Osteocyte (in vitro differentiated cells): ENCODE measurements at places on chromosomes 12 and 14. TPM values are rescaled to one million over a fixed set of nuclear protein-coding genes. Genes with fewer than 3 reads are reported as not detected.
A peak's percentile ranks its signal among the peaks of the same experiment; 100 is the strongest.

- H3K27ac ChIP-seq = no peak overlapping the region
- no peaks in the 10 kb centered on the region for H3K4me1 ChIP-seq
- H3K4me3 ChIP-seq = no peak overlapping the region
- no peak for DNase-seq
These were observed 129.0 kb upstream of the BCL2L14 start for GRCh38 chr12:11941606-11942337.

- DNase-seq = peak; percentile 89
- H3K27me3 ChIP-seq = peaks cover 22% of the 10 kb centered on the region
These were observed 2.4 kb downstream of the IL26 start for GRCh38 chr12:68223067-68223747.

DNA sequence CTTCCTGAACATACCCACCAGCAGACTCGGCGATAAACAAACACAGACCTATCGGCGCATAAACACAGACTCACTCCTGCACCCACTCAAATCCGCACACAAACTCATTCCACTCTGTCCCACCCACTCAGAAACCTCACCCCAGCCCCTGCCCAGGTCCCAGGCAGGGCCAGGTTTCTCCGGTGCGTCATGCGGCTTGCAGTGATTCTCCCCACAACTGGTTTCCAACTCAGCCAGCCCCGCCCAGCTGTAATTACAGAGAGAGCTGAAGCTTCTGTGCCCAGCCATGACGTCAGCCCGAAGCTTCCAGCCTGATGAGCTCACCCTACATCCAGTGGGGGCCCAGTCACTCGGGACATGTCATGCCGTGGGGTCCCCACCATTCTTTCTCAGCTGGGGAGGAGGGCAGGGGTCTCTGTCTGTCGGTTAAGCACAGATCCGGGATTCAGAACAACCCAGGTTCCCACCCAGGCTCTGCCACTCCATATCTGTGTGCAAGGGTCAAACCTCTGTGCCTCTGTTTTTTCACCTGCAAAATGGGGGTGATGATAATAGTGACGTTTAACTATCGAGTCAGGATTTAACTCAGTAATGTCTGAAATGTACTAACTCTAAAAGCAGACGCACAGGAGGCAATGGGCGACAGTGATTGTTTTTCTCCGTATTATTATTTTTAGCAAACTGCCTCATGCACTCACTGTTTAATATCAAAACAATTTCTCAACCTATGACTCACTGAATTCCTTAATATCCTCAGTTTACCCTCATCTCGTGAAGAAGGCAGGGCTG is 2.3 kb upstream of the HSPB8 start:
- H3K4me1 ChIP-seq = peaks cover 40% of the 10 kb centered on the region
- H3K27me3 ChIP-seq = peaks cover 8% of the 10 kb centered on the region
- H3K27ac ChIP-seq = peak overlapping the region; percentile 17

Gene ACOT6
- total RNA-seq = not detected in 2 replicates

DNA sequence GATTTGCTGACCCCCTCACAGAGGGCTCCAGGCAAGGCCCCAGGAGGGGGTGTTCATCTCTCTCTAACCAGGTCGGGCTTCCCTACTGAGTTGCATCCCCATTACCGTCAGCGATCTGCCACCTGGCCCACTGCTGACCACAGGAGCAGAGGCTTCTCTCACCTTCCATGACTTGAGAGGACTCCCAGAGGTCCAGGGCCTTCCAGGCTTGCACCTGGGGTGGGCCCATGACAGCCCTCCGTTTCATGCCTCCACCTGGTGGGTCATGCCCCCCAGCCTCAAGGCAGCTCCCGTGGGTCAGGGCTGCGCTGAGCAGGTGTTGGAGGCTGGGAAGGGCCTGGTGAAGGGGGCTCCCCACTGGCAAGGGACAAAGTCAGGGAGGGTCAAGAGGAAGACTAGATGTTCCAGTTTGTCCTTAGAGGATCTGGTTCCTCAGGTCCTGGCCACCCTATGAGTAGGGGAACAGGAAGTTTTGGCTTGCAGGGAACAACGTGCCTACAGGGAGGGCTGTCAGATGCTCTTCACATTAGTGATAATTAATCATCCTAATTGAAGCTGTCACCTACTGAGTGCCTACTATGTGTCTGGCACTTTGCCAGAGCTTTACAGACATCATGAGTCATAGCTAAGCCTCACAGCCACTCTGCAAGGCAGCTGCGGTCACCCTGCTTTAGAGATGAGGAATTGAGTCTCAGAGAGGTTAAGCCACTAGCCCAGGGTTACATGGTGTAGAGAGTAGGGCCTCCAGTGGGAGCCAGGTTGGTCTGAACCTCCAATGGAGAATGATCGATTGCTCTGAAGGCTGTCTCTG is 13.8 kb downstream of the NFKBIA start:
- H3K4me3 ChIP-seq = no peak overlapping the region
- no peak for DNase-seq
- peaks cover 43% of the 10 kb centered on the region for H3K4me1 ChIP-seq
- H3K27ac ChIP-seq = no peak overlapping the region
- H3K27me3 ChIP-seq = no peaks in the 10 kb centered on the region
- H3K36me3 ChIP-seq = no peaks in the 10 kb centered on the region

GRCh38 chr14:50530794-50531365 is 1.5 kb downstream of the MAP4K5 start:
- no peaks in the 10 kb centered on the region for H3K27me3 ChIP-seq
- H3K27ac ChIP-seq = peak overlapping the region; percentile 96
- no peak for DNase-seq
- H3K36me3 ChIP-seq = no peaks in the 10 kb centered on the region
- peaks cover 56% of the 10 kb centered on the region for H3K4me1 ChIP-seq

- no peaks in the 10 kb centered on the region for H3K36me3 ChIP-seq
- H3K4me1 ChIP-seq = peaks cover 18% of the 10 kb centered on the region
- H3K27ac ChIP-seq = no peak overlapping the region
- no peak for DNase-seq
- no peak overlapping the region for H3K4me3 ChIP-seq
These were observed 14.0 kb downstream of the CCER1 start for GRCh38 chr12:90940872-90941499.

Gene COL2A1
- total RNA-seq = 0.70 and 2.0 TPM in 2 replicates

Gene KCNC2
- not detected in 2 replicates for total RNA-seq

- no peak overlapping the region for H3K27ac ChIP-seq
- H3K4me1 ChIP-seq = no peaks in the 10 kb centered on the region
- no peak overlapping the region for H3K4me3 ChIP-seq
- H3K27me3 ChIP-seq = no peaks in the 10 kb centered on the region
- DNase-seq = no peak
- H3K36me3 ChIP-seq = peaks cover 8% of the 10 kb centered on the region
These were observed 21.1 kb upstream of the ADAM20 start for GRCh38 chr14:70555890-70556289.

- H3K4me1 ChIP-seq = no peaks in the 10 kb centered on the region
- no peak overlapping the region for H3K4me3 ChIP-seq
- H3K27me3 ChIP-seq = peaks cover 52% of the 10 kb centered on the region
- no peaks in the 10 kb centered on the region for H3K36me3 ChIP-seq
- no peak overlapping the region for H3K27ac ChIP-seq
- no peak for DNase-seq
These were observed 16.3 kb upstream of the FLVCR2 start for GRCh38 chr14:75562089-75562488.

Gene IFNG
- total RNA-seq = not detected in 2 replicates

DNA sequence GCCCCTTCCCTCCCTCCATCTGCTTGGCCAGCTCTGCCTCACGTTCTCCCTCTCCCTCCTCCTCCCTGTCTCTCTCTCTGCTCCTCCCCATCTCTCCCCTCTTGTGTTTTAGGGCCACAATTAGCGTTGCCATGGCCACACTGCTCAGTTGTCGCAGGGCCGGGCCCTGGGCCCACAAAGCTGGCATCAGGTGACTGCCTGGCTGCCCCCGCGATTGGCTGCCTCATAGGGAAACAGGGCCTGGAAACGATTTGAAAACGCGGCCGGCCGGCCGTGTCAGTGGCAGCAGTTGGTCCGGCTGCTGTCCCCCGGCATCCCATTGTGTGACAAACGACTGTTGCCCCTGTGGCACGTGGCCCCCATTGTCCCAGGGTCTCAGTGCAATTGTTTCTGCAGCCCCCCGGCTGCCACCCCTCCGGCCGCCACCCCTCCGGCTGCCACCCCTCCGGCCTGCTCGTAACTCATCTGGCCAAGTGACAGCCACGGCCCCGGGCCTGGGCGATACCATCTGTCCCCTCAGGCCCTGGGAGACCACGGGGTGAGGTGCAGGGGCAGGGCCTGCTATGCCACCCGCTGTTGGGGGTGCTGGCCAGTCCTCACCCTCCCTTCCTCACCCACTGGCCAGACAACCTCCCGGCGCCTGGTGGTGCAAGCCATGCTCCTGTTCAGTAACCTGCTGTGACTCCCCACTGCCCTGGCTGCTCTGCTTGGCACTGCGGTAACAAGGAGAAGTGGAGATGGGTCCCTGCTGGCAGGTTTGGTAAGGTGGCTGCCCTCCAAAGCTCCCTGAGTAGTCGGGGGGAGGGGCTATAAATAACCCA is 17.4 kb downstream of the FOXN4 start:
- DNase-seq = no peak
- H3K27ac ChIP-seq = no peak overlapping the region
- peak overlapping the region; percentile 38 for H3K4me3 ChIP-seq

GRCh38 chr14:23174296-23175184 is 8.9 kb downstream of the SLC7A8 start:
- no peak overlapping the region for H3K27ac ChIP-seq
- H3K4me1 ChIP-seq = no peaks in the 10 kb centered on the region
- peaks cover 3% of the 10 kb centered on the region for H3K36me3 ChIP-seq
- peaks cover 71% of the 10 kb centered on the region for H3K27me3 ChIP-seq
- DNase-seq = no peak

Gene RNF212B
- not detected in 2 replicates for total RNA-seq

Gene PRB2
- not detected in 2 replicates for total RNA-seq

DNA sequence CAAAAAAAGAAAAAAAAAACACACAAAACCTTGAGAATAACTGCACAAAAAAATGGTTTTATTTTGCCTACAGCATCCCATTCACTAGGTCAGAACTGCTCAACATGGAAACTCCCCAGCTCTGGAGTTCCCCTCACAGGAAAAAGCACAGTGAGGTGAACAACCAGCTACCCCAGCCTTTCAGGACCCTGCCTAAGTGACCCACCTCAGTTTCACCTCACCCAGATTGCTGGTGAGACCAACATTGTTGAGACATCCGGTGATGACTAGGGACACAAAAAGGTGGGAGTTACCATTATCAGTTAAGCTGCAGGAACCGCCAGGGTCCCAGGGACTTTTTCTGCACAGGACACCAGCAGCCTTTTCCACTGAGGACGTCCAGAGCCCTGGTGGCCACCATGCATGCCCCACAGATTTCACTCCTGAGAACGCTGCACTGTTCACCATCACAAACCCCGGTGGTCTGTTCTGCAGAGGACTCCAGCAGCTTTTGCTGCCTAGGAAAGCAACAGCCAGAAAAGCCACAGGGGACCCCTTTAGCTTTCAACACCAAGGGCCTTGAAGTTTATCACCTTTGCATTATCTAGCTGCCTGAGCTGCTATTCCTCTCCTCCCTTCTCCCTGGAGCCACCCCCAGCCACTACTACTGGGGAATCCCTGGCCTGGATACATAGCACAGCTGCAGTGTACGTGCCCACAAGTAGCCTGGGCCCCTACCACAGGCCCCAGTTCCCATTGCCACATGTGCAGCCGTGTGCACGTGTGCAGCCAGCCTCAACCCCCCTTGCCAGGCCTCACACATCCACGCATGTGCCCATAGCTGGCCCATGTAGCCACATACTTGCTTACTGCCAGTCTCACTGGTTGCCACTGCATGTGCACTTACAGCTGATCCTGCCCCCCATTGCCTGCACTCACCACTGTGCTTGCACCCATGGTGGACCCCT is 62.5 kb upstream of the FAR2 start:
- no peak overlapping the region for H3K27ac ChIP-seq
- peaks cover 7% of the 10 kb centered on the region for H3K4me1 ChIP-seq
- H3K27me3 ChIP-seq = no peaks in the 10 kb centered on the region
- H3K36me3 ChIP-seq = no peaks in the 10 kb centered on the region

Gene TSPAN8
- 0.38 TPM in 1 of 2 replicates, not detected in the other for total RNA-seq

DNA sequence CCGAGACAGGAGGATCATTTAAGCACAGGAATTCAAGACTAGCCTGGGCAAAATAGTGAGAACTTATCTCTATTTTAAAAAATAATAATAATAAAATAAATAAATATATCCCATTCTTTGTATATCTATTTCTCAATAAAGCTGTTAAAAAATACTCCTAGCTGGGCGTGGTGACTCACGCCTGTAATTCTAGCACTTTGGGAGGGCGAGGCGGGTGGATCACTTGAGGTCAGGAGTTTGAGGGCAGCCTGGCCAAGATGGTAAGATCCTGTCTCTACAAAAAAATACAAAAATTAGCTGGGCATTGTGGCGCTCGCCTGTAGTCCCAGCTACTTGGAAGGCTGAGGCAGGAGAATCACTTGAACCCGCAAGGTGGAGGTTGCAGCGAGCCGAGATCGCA is 75.7 kb upstream of the TBX3 start:
- no peaks in the 10 kb centered on the region for H3K36me3 ChIP-seq
- no peak overlapping the region for H3K27ac ChIP-seq
- no peaks in the 10 kb centered on the region for H3K4me1 ChIP-seq
- H3K4me3 ChIP-seq = no peak overlapping the region
- no peaks in the 10 kb centered on the region for H3K27me3 ChIP-seq
- no peak for DNase-seq

Gene CYP46A1
- total RNA-seq = 1.3 and 1.8 TPM in 2 replicates

DNA sequence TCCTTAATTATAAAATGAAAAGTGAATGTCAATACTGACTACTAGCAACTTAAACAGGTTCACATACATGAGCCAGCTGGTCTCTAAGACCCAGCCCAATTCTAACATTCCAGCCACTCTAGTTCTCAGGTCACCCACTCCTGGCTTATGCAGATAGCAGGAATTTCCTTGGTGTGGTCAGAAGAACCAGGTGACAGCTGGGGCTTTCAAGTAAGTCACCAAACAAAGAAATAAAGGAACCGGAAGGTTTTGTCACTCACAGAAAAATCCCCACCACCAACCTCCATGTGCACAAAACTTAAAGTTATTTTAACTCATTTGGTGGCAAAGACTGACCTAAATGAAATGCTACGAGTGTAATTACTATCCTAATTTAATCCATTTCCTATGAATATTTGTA is 129.6 kb upstream of the CDKN3 start:
- DNase-seq = no peak
- H3K4me1 ChIP-seq = no peaks in the 10 kb centered on the region
- H3K27me3 ChIP-seq = no peaks in the 10 kb centered on the region
- H3K36me3 ChIP-seq = no peaks in the 10 kb centered on the region

Gene DAO
- not detected in 2 replicates for total RNA-seq

Gene KRT74
- total RNA-seq = not detected in 2 replicates

DNA sequence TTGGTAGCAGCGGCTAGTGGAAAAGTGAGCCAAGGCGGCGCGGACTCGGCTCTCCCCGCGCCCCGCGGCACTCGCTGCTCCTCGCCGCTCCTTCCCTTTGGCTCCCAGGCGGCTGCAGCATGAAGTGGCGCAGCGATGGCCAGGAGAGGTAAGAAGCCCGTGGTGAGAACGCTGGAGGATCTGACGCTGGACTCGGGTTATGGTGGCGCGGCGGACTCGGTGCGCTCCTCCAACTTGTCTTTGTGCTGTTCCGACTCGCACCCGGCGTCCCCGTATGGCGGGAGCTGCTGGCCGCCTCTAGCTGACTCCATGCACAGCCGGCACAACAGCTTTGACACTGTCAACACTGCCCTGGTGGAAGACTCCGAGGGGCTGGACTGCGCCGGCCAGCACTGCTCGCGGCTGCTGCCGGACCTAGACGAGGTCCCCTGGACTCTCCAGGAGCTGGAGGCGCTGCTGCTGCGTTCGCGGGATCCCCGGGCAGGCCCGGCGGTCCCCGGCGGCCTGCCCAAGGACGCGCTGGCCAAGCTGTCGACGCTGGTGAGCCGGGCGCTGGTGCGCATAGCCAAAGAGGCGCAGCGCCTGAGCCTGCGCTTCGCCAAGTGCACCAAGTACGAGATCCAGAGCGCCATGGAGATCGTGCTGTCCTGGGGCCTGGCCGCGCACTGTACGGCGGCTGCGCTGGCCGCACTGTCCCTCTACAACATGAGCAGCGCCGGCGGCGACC is 225.6 kb upstream of the CRY1 start:
- no peaks in the 10 kb centered on the region for H3K36me3 ChIP-seq
- H3K4me3 ChIP-seq = peak overlapping the region; percentile 59
- no peak for DNase-seq
- peaks cover 84% of the 10 kb centered on the region for H3K27me3 ChIP-seq
- no peak overlapping the region for H3K27ac ChIP-seq
